AG10803 (cell line): ENCODE measurements at places on chromosomes 5 and 9.

DNA sequence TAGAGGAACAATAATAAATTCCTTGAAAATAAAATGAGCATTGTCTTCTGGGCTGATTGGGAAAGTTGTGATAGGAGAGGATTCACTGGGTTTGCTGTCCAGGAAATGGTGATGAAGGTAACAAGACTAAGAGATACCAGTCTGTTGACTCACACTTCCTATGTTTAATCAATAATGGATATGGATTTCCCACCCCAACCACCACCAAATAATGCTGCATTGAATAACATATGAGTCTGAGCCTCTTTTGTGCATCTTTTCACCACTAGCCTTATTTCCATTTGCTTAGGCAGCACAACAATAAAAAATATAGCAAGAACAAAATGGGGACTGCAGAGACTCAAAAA lies 120.2 kb upstream of the NFIB start:
- DNase-seq: no peak

DNA sequence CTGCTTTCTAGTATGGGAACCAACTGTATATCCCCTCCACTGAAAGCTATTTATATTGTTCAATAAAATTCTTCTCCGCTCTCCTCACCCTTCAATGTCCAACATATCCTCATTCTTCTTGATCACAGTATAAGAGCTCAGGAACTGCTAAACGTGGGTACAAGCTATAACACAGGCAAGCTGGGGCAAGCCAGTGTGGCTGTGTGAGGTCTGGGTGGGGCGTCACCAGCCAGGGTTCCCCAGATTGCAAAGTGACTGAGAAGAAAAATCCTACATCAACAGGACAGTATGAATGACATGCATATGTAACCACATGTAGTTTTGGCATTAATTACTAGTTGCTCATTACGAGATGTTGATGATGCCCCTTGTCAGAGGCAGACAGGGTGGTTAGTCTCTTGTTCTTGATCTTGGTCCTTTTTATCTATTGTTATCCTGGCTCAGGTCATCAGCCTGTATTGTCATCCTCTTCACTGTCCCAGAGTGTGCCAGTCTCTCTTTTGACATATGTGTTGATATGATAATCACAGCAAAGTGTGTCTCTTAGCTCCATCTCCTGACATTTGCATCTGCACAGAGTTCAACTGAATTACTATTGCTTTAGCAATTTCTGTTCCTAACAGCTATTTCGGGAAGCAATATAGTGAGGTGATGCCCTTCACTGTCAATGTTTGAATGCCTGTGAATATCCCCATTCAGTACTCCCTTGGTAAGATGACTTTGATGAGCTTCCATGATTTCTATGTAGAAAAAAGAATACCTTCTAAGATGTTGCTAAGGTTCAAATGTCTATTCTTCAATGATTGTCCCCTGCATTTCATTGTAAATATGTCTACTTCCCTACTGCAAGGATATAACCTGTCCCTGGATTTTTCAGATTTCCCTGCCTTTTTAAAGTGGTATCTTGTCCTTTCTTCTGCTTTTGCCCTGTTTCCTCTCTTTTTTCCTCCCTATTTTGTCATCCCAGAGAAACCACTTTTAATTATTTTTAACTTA lies 140.3 kb downstream of the MAT2B start:
- no peak for DNase-seq

DNA sequence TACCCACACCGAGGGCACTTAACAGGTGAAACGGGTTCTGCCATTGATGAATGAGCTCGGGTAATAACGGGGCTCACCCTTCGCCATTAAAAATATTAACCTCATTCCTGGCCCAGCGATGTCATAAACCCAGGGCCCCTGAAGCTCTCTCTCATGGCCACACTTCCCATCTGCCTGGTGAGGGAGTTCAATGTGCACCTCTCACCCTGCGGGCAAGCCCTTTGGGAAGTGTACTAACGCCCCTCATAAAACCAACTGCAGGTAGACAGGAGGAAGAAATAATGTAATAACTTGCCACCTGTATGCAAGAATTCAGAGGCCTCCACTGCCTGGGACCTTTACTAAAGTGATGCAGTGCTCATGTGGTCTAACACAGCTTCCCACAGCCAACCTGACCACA lies 35.1 kb downstream of the SHB start:
- no peak for DNase-seq

DNA sequence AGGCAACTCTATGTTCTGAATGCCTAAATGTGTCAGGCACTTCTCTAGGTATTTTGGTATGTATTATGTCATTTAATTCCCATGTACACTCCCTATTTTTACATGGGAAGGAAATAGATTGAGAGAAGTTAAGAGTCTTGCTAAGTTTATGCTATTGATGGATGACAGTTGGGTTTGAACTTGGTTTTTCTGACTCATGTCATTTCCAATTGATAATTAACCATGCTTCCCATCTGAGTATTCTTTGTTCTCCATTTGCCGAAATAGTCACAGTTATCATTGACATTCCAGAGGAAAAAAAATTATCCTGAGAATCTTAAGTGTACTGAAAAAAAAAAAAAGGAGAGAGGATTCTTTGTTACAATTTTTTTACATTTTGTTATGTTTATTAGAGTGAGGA lies 23.1 kb upstream of the DMRTA1 start:
- no peak for DNase-seq

- DNase-seq: no peak
Observed at GRCh38 chr5:8908055-8908683, 637.7 kb downstream of the SEMA5A start.

- peak; percentile 89 for DNase-seq
Observed at GRCh38 chr5:113140837-113141671, 164.5 kb downstream of the DCP2 start.

GRCh38 chr9:12759761-12760160 lies 15.1 kb upstream of the LURAP1L start:
- DNase-seq: peak; percentile 62

GRCh38 chr5:169126481-169127021 lies 174.4 kb downstream of the SLIT3 start:
- DNase-seq: peak; percentile 30

DNA sequence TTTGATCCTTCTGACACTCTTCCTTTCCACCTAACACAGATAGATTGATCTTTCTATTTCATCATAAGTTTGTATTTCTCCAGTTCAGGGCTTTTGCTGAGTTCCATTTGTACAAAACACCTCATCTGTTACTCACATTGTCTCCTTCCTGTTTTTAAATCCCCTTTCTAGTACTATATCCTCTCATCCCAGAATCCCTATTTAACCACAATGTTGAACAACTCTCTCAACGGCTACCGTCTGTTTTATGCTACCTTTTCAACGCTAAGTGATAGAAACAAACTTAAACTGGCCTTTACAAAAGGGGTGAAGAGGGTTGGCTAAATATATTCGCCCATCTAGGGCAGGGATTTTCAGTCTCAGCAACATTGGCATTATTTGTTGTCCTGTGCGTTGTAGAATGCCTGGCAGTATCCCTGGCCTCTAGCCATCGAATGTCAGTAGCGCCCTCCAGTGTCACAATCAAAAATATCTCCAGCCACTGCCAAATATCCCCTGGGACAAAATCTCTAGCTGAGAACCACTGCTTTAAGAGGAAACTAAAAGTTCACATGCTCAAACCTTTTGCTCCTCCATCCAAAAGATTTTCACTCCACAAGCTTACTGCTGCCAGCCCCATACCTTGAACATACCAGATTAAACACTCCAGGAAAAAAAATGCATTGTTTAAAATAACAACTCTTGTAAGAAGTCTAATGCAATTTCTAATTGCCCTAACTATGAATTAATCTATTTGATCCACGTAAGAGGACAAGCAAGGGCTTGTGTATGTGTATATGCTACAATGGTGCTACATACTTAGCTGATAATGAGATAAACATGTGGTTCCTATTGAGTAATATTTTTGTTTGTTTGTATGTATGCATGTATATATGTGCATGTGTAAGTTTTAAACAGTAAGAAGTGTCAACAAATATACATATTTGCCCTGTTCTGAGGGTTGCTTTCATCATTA lies 344.0 kb downstream of the PTPRD start:
- DNase-seq: no peak

DNA sequence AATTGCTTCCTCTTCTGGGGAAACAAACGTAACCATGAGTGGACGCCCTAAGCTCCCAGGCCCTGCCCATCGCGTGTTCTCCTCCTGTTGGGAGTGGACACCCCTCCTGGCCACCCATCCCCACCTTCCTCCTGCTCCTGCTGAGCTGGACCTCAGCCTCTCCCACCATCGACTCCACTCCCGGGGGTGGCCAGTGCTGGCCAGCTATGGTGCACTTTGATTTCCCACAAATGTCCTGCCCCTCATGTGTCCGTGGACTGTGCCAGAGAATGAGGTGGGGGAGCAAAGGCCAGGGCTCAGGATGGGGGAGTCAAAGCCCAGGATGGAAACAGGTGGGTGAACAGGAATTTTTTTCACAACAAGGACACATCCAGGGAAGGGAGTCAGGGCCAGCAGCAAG lies 62.8 kb downstream of the MED10 start:
- DNase-seq: no peak

DNA sequence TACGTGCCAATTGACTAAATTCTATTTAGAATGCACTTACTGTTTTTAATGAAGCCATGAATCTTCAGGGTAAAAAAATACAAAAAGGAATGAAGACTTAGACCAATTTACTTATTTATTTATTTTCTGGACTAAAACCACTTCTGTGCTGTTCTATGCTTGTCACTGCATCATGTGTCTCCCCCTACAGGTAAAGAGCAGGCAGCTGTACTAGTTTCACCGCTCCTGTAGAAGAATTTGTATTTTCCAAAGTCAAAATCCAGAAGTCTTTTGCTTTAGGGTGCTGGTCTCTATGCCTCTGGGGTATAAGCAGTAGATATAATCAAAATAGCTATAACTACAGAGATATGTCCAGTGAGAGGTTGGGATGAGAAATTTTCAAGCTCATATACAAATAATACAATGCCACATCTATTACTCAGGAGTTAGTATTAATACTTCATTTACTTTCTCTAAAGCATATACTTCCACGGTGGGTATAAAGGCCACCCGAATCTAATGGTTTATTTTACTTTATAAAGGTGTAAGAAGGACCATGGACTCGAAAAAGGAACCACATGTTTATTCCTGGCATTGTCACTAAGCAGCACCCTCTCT lies 591.5 kb downstream of the RAB3C start:
- peak; percentile 84 for DNase-seq

DNA sequence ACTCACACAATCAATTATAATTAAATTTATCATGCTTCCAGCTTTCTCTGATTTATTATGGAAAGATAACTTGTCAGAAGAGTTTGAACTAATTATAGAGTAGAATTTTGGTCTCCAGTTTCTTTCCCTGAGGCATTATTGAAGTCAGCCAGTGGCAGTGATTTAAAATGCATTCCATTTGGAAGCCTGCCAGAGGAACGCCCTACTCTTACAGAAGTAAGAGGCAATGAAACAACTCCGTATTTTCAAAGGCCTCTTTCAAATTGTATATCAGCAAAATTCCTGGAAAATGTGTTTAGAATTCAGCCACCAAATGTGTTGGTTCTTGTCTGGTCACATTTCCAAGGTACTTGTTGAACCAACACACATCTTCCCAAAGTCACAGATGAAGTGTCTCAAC lies 640.9 kb downstream of the SEMA5A start:
- peak; percentile 53 for DNase-seq

DNA sequence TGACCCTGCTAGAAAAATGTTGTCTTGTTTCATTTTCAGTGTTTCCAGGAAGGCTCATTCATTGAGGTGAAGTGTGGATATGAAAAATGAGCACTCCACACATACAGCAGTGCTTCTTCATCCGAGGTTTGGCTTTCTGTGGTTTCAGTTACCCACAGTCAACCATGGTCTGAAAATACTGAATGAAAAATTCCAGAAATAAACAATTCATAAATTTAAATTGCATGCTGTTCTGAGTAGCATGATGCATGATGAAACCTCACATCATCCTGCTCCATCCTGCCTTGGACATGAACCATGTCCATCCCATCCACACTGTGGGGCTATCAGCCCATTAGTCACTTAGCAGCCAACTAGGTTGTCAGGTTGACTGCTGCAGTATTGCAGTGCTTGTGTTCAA lies 10.4 kb upstream of the SLC45A2 start:
- peak; percentile 90 for DNase-seq

DNA sequence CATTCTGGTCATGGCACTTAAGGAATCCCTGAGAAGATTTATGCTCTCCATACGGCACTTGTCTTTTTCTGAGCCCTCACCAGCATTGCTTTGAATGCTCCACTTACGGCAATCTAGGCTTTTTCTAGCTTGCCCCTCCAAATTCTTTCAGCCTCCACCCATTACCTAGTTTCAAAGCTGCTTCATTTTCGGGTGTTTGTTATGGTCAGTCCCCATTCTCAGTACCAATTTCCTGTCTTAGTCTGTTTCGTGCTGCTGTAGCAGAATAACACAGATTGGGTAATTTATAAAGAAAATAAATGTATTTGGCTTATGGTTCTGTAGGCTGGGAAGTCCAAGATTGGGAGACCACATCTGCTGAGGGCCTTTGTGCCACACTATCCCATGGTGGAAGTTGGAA lies 42.0 kb downstream of the ARHGEF28 start:
- DNase-seq: no peak

DNA sequence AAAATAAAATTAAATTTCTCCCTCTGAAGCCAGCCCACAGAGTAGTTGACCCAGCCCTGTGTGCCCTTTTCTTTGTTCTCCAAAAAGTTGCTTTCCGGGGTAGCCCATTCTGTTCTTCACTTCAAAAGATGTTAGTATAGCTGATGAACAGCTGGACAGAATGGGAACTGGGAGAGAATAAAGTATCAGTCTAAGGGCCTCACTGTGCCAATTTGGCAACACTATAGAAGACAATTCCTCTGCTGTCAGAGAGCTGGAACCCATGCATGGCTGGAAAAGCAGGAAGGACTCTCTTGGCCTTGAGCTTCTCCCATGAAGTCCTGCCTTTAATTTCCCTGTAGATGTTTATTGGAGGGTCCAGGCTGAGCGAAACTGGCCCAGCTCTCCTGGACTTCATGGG lies 11.0 kb upstream of the TNFSF8 start:
- no peak for DNase-seq

GRCh38 chr9:126933334-126933980 lies 18.9 kb downstream of the RALGPS1 start:
- DNase-seq: no peak

DNA sequence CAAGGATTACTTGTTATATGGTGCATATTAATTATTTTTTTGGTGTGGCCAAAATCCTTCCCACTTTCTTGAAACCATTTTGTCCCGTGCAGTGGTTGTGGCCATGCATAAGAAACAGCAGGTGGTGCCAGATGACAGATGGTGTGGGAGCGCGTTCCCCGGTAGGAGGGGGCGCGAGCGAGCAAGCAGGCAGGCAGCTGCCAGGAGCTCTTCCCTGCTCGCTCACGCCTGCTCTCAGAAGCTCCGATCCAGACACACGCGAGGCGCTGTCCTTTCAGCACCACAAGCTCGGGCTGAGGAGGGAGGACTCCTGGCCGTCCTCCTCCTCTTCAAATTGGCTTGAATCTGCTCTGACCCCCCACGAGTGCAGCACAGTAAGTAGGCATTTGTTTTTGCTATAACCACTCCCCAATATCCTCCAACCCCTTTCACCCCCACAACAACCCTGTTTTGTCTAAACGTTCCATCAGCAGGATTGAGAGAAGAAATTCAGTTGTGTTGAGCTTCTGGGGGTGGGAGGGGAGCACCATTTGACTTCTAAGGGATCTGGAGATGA lies at the start of gene NSG2:
Gene NSG2 (plus strand): TSS at position 237 of the 556 bp plus-strand sequence. CDS start 1,050 bp downstream, outside the sequence.
- DNase-seq: peak; percentile 72

- no peak for DNase-seq
Observed at GRCh38 chr9:3692606-3693005, 166.8 kb upstream of the RFX3 start.

GRCh38 chr5:137954131-137954879 lies 65.0 kb downstream of the PKD2L2 start:
- peak; percentile 87 for DNase-seq

- DNase-seq: no peak
Observed at GRCh38 chr5:87899208-87899661, 369.4 kb downstream of the TMEM161B start.

- no peak for DNase-seq
Observed at GRCh38 chr9:112349008-112349333, 15.6 kb upstream of the PTBP3 start.
